Myometrial cell (primary cell): ENCODE measurements at places on chromosomes 3 and 15. TPM values are rescaled to one million over a fixed set of nuclear protein-coding genes. Genes with fewer than 3 reads are reported as not detected.

Gene ERICH6
- 0.35 TPM in 1 of 2 replicates, not detected in the other for total RNA-seq

Gene NPAP1
- not detected in 2 replicates for total RNA-seq

Gene CDHR4
- total RNA-seq: not detected in 2 replicates

Gene IRAK2
- 2.9 and 3.5 TPM in 2 replicates for total RNA-seq

Gene PLOD2
- total RNA-seq: 130 and 185 TPM in 2 replicates

Gene RAB6B
- 0.53 TPM in 1 of 2 replicates, not detected in the other for total RNA-seq

Gene CCR3
- total RNA-seq: not detected in 2 replicates

Gene GUCA1C
- total RNA-seq: not detected in 2 replicates

Gene HGD
- total RNA-seq: not detected in 2 replicates

Gene PARP15
- not detected in 2 replicates for total RNA-seq
